Activated CD4-positive, CD25-positive, alpha-beta regulatory T cell treated with anti-CD3 and anti-CD28 coated beads, Interleukin-2, amount 50 U/mL, for 72 hours (primary cell): ENCODE measurements at places on chromosomes 2 and 18.

DNA sequence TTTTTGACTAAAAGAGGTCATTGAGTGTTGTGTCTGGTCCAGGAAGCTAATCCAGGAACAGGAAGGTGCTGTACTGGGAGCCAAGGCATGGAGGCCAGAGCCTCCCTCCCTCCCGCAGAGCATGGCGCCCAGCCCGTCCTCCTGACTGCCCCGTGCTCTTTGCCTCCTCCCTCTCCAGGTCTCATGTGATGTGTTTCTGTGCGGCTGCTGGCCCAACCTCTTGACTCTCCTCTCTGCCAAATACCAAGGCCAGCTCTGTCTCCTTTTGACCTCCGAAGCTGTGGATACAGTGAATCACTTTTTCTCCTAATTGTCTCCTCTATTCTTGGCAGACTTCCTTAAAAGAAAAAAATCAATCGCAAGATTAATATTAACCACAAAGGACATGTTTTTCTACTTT, 284.1 kb downstream of the PHLPP1 start:
- DNase-seq = no peak

- no peak for DNase-seq
Measured at GRCh38 chr2:228136027-228136426, 45.5 kb downstream of the SPHKAP start.

DNA sequence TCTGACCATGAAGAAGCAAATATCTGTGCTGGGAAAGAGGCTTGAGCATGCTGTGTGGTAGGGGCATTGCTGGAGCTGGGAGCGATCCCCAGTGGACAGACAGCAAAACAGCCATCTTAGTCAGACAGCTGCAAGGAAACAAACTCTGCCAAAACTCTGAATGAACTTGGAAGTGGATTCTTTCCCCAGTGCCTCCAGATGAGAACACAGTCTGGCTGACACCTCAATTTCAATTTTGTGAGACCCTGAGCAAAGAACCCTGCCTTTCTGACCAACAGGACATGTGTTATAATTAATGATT, 23.2 kb upstream of the FAP start:
- no peak for DNase-seq

DNA sequence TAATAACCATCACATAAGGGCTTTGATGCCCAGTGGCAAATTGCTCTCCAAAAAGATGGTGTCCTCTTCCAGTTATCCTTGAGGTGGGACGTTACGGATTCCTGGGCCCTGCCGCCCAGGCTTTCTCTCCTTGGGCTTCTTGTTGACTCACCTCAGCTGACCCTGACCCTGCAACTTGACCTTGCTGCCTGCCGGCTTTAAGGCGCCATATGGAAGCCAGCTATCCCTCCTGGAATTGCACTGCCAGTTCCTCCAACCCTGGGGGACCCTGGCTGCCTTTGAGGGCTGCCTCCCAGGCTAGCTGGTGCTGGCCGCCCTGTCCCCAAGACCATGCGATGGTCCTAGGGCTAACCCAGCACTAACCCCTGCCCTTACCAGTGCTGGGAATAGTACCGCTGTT, 28.3 kb upstream of the B3GNT7 start:
- DNase-seq = no peak

DNA sequence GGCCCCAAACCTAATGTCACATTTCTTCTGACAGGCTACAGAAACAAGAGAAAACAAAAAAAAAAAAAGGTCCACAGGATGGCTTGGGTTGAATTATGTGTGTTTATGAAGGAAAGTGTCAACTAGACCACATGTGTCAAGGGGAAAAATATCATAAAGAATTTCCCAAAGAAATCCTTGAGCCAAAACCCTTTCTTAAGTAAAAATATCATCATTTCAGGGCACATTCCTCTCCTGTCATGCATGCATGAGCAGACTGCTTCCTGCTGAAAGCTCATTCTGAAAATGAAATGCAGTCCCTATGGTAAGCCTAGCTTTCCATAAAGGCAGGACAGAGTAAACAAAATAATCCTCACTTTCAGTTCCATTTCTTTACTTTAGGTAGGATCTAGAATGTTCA, 85.7 kb upstream of the RBBP8 start:
- DNase-seq = no peak

DNA sequence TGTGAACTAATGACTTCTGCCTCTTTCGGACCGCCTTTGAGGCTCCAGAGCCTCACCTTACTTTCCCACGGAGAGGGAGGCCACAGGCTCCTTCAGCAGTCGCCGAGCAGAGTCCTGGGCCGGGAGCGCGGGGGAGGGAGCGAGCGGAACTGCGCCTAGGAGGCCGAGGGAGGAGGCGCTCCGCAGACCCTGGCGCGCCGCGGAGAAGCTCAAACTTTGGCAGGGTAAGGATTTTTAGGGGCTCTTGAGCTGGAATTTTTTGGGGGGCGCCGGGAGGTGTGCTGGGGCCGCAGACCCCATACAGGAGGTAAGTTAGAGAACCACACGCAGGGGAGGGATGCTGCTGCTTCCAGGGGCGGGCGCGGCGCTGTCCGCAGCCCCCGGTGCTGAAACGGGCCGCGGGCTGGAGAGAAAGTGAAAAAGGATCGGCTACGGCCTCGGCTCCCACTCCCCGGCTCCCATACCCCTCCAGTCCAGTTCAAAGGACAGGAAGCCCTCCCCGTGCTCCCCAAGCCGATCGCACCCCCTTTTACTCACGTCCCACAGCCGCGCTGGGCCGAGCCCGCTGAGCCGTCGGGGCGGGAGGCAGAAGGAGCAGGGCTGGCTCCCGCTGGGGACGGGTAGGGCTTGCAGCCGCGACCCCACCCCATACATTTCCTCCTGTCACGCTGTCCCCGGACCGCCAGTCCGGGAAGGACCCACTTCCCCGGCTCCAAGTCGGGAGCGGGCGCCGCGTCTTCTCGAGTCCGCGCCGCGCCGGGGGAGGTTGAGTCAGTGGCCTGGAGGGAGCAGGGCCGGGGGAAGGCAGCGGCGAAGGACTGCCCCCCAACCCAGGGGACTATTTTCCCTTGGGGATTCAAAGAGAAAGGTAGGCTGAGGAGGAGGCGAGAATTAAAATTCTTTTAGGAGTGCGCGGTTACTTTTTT, at the start of gene CNGA3:
Gene CNGA3 (plus strand): TSS at position 146 of the 926 bp plus-strand sequence. CDS start 23,520 bp downstream, outside the sequence.
- DNase-seq = no peak

GRCh38 chr18:65661391-65661790, 89.4 kb upstream of the CDH7 start:
- DNase-seq = no peak

DNA sequence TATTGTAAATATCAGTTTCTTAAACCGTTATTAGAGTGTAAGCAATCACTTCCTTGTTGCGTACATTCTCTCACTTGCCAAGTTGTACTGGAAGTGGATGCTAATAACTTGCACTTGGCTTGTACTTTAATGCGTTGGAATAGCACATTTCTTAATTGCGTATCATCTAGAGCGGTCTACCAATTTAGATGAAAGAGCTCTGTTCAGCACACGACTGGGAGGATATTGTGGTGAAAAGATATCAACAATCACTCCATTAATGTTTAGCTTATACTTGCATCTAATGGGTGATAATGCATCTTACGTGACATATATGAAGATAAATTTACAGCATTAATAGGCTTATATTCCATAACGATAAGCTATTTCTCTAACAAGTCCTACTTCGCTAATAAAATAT, 11.7 kb upstream of the TMEFF2 start:
- DNase-seq = no peak

- DNase-seq = no peak
Measured at GRCh38 chr18:45525301-45525700, 90.0 kb upstream of the SLC14A2 start.

DNA sequence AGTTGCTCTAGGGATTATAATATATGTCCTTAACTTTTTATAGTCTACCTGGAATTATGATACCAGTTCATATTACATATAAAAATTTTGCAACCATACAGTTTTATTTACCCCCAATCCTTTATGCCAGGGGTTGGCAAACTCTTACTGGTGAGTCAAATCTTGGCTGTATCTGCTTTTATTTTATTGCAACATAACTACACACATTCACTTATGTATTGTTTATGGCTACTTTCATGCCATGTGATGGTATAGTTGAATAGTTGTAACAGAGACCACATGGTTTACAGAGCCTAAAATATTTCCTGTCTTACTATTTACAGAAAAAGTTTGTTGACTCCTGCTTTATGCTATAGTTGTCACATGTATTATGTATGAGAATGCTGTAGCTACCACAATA, 25.8 kb upstream of the DLX2 start:
- DNase-seq = no peak

DNA sequence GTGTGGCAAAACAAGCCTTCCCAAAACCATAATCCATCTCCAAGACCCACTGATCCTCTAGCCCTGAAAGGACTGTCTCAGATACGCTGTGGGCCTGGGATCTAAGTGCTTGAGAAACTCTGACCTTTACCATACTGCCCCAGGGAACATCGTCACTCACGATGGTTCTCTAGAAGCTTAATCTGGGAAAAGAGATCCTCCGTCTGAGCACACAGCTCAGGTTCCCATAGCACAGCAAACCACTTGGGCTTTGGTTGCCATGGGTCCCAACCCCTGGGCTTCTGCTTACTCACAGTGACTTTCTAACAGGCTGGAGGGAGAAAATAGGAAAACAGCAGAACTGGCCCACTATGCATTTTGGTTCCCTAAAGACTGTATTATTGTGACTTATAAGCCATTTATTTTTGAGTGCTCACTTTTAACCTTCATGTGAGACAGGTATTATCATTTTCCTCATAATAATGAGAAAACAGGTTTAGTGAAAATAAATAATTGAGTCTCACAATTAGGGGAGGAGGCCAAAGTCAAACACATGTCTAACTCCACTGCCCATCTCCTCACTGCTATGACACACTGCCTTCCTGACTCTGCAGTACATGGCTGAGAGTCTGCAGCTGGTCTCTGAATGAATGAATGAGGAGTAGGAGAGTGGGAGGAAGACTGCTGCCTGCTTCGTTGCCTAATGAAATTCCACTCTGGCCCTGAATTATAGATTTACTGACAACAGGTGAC, 46.7 kb downstream of the REEP1 start:
- no peak for DNase-seq

- no peak for DNase-seq
Measured at GRCh38 chr2:191632426-191632825, 45.5 kb upstream of the NABP1 start.

GRCh38 chr2:64789466-64790320, 136.0 kb upstream of the SERTAD2 start:
- DNase-seq = no peak

DNA sequence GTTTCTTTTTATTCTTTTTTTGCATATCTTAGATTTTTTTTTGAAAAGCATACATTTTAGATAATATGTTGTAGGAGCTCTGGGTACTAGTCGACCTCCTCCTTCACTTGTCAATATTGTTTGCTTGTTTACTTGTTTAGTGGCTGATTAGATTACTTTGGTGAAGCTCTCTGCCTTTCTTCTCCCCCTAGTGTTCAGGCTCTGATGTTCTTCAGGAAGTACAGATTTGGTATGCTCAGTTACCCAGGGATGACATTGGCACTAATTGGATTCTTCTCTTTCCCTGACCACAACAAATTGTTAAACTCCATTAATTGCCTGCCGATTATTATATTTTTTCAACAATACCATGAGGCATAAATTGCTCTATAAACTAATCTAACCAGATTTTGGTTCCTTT, 491.2 kb downstream of the SUCLG1 start:
- DNase-seq = no peak

DNA sequence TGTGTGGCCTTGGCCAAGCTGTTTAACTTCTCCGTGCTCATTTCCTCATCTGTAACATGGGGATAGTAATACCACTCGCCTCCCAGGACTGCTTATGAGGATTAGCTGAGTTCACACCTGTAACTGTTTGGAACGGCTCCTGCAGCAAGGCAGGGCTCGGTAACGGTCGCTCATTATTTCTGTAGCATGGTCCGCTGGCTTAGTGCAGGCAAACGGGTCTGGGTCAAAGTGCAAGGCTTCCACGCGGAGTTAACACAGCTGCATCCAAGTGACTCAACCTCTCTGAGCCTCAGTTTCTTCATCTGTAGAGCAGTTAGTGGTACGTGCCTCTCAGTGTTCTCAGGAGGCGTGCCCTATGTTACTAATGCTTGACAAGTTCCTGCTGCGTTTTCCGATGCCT, 94.3 kb upstream of the YWHAQ start:
- DNase-seq = no peak
